ENCODE measurements at places on chromosomes 3 and 15.

DNA sequence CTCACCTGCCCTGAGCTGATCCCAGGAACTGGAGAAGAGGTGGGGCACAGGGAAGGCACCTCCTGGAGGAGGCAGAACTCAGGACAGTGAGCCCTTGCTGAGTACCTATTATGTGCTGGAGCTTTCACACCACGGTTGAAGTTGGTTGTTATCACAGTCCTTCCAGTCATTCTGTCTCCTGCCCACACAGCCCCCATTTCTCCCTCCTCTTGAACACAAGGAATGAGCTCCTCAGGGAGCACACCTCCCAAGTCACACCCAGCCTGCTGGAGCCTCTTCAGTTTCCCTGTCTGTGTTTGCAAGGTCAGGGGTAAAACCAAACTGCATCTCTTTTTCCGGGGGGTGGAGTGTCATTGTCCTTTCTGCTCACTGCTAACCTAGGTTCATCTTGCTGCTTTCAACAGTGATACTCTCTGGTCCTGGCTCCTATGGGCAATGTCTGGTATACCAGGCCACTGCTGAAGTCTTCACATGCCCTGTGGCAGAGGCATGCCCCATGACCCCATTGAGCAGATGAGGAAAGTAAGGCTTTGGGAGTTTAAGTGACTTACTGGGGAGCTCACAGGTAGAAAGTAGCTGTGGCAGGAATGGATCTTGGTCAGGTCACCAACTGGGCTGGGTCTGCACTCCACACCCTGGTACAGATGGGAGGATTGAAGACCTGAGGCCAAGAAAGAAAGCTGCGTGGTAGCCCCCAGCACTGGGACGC, 30.0 kb downstream of the C3orf18 start:
- H3K36me3 ChIP-seq, result no peaks in the 10 kb centered on the region
- DNase-seq, result no peak
- no peaks in the 10 kb centered on the region for H3K27me3 ChIP-seq
- no peak overlapping the region for H3K4me3 ChIP-seq
- H3K27ac ChIP-seq, result no peak overlapping the region

- H3K27ac ChIP-seq, result no peak overlapping the region
- H3K36me3 ChIP-seq, result no peaks in the 10 kb centered on the region
- H3K4me3 ChIP-seq, result no peak overlapping the region
- no peaks in the 10 kb centered on the region for H3K4me1 ChIP-seq
- DNase-seq, result no peak
Measured at GRCh38 chr3:54028372-54028771, 94.0 kb upstream of the CACNA2D3 start.

- peaks cover 1% of the 10 kb centered on the region for H3K4me1 ChIP-seq
- no peak overlapping the region for H3K4me3 ChIP-seq
- H3K36me3 ChIP-seq, result no peaks in the 10 kb centered on the region
- no peak for DNase-seq
Measured at GRCh38 chr3:25097023-25097422, 331.0 kb upstream of the RARB start.

DNA sequence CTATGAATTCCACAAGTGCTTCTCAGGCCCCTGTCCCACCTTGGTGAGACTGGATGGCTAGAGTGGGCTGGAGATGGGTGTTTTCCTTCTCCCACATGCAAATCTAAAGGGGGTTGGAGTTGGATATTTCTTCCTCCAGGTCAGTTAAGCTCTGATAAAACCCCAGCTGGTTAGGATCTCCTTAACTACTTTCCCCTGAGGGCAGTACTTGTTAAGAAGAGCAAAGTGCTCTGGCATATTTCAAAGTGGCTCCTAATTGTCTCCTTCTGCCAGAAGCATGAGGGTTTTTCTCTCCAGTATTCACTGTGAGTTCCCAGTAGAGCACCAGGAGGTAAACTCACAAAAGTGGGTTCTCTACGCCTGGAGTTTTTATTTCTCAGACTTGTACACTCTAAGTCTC, 31.4 kb downstream of the COL6A6 start:
- DNase-seq, result no peak
- H3K36me3 ChIP-seq, result no peaks in the 10 kb centered on the region
- H3K27me3 ChIP-seq, result no peaks in the 10 kb centered on the region
- H3K4me1 ChIP-seq, result no peaks in the 10 kb centered on the region
- no peak overlapping the region for H3K4me3 ChIP-seq

DNA sequence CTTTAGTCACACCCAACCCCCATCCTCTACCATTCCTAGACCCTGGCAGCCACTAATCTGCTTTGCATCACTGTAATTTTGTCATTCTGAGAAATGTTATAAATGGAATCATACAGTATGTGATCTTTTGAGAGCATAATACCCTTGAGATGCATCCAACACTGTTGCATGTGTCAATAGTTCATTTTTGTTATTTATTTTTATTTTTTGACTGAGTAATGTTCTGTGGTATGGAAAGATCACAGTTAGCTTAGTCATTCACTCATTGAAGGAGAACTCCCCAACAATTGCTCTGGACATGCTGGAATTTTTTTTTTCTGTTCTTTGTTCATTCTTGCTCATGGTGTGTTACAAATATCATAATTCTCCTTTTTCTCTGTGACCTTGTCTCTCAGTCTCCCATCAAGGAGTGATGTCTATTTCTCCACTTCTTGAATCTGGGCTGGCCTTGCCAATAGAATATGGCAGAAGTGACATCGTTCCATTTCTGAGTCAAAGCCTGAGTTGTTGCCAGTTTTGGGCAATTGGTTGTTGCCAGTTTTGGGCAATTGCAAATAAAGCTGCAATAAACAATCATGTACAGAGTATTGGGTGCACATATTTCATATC, 6.8 kb upstream of the ADPGK start:
- no peak overlapping the region for H3K4me3 ChIP-seq
- no peaks in the 10 kb centered on the region for H3K4me1 ChIP-seq
- DNase-seq, result no peak
- no peaks in the 10 kb centered on the region for H3K36me3 ChIP-seq
- H3K27ac ChIP-seq, result no peak overlapping the region
- no peaks in the 10 kb centered on the region for H3K27me3 ChIP-seq

- H3K27me3 ChIP-seq, result no peaks in the 10 kb centered on the region
- H3K27ac ChIP-seq, result no peak overlapping the region
- no peaks in the 10 kb centered on the region for H3K4me1 ChIP-seq
- no peaks in the 10 kb centered on the region for H3K36me3 ChIP-seq
- H3K4me3 ChIP-seq, result no peak overlapping the region
- DNase-seq, result no peak
Measured at GRCh38 chr3:53807117-53807810, 39.0 kb downstream of the CHDH start.

GRCh38 chr3:52456169-52456799, 880 bp downstream of the NISCH start:
- peak overlapping the region; percentile 97 for H3K4me3 ChIP-seq
- H3K27me3 ChIP-seq, result no peaks in the 10 kb centered on the region
- DNase-seq, result no peak
- peaks cover 11% of the 10 kb centered on the region for H3K36me3 ChIP-seq

- no peaks in the 10 kb centered on the region for H3K27me3 ChIP-seq
- no peaks in the 10 kb centered on the region for H3K4me1 ChIP-seq
- H3K27ac ChIP-seq, result no peak overlapping the region
- H3K4me3 ChIP-seq, result no peak overlapping the region
- H3K36me3 ChIP-seq, result no peaks in the 10 kb centered on the region
Measured at GRCh38 chr15:65300924-65301441, 3.5 kb upstream of the RNU5B-1 start.

GRCh38 chr15:37574985-37575384, 359.5 kb upstream of the TMCO5A start:
- no peak overlapping the region for H3K4me3 ChIP-seq
- DNase-seq, result no peak
- H3K27ac ChIP-seq, result no peak overlapping the region
- no peaks in the 10 kb centered on the region for H3K4me1 ChIP-seq

- no peaks in the 10 kb centered on the region for H3K27me3 ChIP-seq
- no peak overlapping the region for H3K4me3 ChIP-seq
- H3K36me3 ChIP-seq, result no peaks in the 10 kb centered on the region
- peak; percentile 87 for DNase-seq
- H3K27ac ChIP-seq, result no peak overlapping the region
Measured at GRCh38 chr15:91032919-91033803, 10.8 kb upstream of the VPS33B start.

Measured in iPS DF 6.9 (cell line).